ENCODE measurements at places on chromosomes 6 and 20. TPM values are rescaled to one million over a fixed set of nuclear protein-coding genes. Genes with fewer than 3 reads are reported as not detected.

LST1 gene
- 0.87 TPM for total RNA-seq

TTLL9 gene
- 0.29 TPM for total RNA-seq

HCK gene
- not detected for total RNA-seq

LIN28B gene
- 0.06 TPM for total RNA-seq

MLIP gene
- total RNA-seq = 2.9 TPM

VNN1 gene
- 0.19 TPM for total RNA-seq

RIPPLY2 gene
- not detected for total RNA-seq

DNA sequence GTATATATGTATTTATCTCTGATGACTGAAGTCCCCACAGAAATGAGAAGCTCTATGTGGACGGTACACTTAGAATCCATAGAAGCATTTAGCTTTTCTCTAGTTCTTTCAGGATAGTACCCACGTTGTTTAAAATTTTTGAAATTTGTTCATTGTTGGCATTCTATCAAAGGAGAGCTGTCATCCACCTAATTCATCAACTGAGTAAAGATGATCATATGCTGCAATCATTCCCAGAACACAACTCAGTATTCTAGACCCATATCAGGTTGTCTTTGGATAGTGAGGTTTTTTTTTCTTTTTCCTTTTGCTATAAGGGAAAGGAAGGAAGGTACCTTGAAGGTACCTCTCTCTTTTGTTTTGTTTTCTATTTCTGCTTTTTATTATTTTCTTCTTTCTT, 9.3 kb downstream of the SERAC1 start:
- DNase-seq = no peak

GRCh38 chr20:33281550-33282146, 1.4 kb upstream of the BPIFB1 start:
- no peak for DNase-seq

GRCh38 chr20:19370076-19371075, 157.9 kb downstream of the SLC24A3 start:
- DNase-seq = no peak

GRCh38 chr6:3838992-3839867, 9.9 kb upstream of the FAM50B start:
- DNase-seq = no peak

DNA sequence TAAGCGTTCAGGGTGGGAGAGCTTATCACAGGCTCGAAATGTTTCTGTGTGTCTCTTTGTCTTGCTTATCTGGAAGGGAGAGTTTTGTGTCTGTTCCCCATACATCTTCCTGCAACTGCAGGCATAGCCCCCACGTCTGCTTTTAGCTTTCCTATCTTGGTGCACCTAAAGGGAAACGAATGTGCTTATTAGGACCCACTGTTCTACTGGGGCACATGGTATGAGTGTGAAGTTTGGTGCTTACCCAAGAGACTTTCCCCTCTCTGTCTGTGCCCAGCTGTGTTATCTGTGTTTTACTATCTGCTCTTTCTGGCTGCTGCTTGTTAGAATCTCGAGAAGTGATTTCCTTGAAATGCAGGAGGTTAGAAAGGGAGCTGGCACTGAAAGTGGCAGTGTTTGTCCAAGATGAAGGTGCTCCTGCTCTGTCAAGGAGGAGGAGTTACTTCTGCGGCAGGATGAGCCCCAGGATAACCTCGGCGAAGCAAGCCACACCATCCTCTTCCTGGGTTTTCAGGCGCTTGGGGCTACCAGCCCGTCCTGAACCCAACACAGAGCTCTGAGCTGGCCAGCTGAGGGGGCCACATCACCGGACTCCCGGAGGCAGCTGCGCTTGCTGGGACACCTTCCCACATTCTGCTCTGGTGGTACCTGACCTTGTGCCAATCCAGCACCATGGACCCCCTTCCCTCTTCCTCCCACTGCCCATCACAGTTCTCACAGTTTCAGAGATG, 23.4 kb downstream of the DYNLT1 start:
- no peak for DNase-seq

GRCh38 chr6:64100702-64101303, 465.2 kb downstream of the PHF3 start:
- no peak for DNase-seq

GRCh38 chr6:83709748-83710050, 798 bp upstream of the SNAP91 start:
- no peak for DNase-seq

DNA sequence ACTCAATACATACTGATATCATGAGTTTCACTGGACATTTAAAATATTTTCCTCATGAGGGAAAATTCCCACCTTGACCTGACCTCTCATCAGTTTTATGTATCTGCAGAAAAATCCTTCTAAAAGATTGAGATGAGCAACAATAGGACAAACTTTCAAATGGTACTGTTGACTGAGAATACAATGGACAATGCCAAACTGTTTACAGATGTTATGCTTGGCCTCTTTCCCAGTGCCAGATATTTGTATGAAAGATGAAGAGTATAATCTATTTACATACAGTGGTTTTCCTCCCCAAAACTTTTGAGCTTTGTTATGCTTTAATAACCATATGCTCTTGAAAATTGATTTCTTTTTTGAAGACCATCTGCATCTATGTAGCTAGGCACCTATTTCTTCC, 245.1 kb upstream of the RSPO3 start:
- no peak for DNase-seq

GRCh38 chr6:70309243-70309642, 6.4 kb upstream of the COL9A1 start:
- no peak for DNase-seq

GRCh38 chr20:44115762-44116644, 71.0 kb downstream of the JPH2 start:
- DNase-seq = no peak

DNA sequence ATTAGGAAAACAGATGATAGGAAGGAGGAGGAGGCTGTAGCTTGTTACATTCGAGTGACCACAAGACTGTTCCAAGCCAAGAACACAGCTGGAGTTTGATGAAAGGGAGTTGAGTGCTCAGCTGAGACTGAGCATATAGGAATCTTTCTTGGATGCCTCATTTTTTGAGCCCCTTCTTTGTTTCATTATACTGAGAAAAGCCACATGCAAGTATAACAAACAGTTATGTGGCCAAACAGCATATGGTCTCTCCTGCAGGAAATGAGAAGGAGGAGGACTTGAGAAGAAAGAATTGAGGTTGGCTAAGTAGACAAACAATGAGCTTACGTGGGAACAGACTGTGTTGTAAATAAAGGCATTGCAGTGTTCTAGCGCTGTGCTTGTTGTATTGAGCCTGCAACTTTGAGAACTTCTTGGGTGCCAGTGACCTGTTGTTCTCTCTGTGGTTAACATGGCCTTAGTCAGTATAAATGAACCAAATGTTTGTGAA, 78.3 kb downstream of the AKAP7 start:
- no peak for DNase-seq

GRCh38 chr6:17161076-17161475, 59.2 kb downstream of the STMND1 start:
- no peak for DNase-seq

- no peak for DNase-seq
These were observed 79.8 kb downstream of the KIF13A start for GRCh38 chr6:17907406-17908229.

DNA sequence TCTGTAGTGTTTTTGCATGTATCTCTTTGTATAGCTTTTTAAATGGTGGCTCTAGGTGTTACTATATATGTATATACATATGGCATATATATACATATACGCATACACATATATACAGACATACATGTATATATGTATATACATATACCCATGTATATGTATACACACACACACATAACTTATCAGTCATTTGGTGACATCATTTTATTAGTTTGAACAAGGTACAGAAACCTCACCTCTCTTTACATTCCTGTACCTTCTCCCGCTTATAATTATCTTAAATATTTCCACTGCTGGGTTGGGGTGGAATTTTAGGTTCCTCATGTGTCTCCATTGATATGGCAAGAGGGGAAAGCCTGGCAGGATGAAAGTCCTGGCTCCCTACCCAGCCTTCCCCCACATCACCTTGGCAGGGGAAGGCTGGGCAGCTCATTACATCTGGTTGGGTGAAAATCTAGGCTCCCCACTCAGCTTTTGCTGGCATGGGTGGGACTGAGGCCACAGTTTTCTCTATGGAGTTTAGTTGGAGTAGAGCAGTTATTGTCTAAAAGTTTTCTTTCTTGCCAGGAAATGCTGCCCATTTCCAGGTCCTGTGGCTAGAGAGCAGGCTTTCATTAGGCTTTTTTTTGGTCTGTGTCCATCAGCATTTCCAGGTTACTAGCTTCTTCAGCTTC, 7.6 kb downstream of the GLO1 start:
- no peak for DNase-seq

DNA sequence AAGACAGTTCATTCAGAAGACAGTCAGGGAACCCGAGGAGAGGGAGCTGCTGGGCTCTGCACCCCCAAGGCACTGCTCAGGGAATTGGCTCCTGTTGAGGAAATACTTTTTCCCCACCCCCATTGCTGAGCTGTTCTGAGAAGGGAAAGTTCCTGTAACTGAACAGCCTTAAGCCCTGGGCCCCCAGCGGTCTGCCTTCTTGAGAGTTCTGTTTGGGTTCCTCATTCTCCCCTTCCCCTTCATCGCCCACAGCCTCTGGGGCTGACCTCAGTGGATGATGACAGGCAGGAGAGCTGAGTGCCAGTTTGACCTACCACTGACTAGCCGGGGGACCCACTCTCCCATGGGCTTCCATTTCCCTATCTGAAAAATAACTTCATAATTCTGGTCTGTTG, 10.7 kb downstream of the HCK start:
- DNase-seq = no peak

DNA sequence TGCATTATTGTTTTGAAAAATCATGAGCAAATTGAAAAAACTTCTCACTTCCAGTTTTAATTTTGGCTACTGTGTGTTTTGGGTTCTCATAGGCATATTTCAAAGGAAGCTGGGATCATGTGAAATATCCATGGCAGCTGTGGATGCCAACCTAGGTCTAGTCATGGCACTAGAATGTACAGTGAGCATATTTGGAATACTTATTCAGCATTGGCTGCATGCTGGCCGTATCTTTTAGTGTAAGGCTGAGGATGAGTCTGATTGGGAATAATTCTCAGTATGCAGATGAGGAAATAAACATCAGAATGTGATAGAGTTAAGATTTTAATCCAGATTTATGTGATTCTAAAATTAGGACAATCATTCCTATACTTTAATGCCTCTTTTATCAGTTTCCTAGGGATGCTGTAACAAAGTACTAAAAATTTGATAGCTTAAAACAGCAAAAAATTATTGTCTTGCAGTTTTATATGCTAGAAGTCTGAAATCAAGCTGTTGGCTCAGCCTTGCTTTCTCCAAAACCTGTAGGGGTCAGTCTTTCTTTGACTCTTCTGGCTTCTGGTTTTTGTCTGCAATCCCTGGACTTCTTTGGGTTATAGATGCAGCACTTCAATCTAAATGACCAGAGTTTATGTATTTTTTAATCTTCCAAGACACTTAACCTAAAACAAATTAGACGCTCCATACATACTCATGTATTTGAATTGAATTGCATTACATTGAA, 37.7 kb upstream of the DEFB112 start:
- DNase-seq = no peak

GRCh38 chr20:46137816-46138215, 19.7 kb downstream of the CD40 start:
- DNase-seq = no peak

GRCh38 chr6:78810146-78810545, 57.2 kb upstream of the IRAK1BP1 start:
- peak; percentile 12 for DNase-seq

DNA sequence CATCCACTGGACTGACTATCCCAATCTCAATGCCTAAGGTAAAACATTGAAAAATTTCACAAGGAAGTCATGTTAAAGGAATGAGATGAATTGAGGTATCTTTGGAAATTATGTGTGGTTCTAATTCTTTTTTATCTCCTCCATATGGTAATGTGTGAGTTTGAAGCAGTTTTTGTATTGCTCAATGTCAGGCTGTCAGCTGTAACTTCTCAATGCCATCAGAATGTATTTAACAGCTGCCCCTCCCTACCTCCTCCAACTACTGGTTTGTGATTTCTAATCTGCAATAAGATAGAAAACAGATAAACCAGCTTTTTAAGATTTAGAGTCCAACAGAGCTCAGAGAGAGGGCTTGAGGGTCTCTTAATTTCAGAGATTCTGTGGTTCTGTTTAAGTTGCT, 1005.8 kb upstream of the ADGRB3 start:
- no peak for DNase-seq

GRCh38 chr20:59481067-59481466, 123.3 kb upstream of the PHACTR3 start:
- no peak for DNase-seq

GRCh38 chr20:58884966-58885365, 32.5 kb downstream of the GNAS start:
- DNase-seq = no peak

DNA sequence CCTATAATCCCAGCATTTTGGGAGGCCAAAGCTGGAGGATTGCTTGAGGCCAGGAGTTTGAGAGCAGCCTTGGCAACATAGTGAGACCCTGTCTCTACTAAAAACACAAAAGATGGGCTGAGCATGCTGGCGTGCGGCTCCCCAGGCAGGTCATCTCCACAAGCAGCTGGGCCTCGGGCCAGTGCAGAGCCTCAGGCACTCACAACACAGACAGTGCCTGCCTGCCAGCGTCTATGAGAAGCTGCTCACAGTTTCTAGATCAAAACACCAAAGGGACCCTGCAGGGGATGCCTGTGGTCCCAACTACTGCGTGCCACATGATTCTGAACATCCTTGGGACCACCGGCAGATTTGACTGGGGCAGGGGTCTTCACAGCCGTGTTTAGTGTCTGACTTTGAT, 59.4 kb downstream of the GINS1 start:
- DNase-seq = no peak

- DNase-seq = no peak
These were observed 359.2 kb downstream of the CDH26 start for GRCh38 chr20:60317401-60317800.

DNA sequence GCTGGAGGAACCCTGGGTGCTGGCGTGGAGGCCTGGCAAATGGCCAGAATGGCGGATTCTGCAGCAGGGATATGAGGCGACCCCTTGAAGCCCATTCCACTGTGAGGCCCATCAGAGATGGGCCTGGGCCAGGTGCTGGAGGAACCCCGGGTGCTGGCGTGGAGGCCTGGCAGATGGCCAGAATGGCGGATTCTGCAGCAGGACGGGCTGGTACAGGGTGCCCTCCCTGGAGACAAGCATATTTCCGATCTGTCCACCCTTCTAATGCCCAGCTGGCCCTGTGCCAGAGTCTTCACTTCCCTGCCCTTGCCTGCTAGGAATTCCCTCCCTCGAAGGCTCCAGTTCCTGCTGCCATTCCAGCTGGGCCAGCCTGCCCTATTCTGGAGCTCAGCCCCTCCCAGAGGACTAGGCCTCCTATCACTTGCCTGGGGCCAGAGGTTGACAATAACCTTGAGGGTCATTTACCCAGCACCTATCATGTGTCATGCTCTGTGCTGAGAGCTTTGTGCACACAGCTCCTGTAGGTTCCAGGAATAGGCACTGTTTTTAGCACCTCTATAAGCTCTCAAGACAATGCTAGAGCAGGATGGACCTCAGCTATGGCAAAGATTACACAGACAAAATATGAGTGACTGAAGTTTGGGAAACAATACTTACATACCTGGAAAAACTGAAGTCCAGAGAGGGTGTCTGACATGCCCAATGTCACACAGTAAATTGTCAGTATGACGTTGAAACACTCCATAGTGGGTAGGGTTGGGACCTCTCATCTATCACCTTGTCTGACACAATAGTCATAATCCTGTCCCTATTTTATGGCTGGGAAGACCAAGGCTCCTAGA, 21.4 kb downstream of the SUN5 start:
- DNase-seq = no peak

GRCh38 chr20:54706581-54706980, 231.2 kb downstream of the DOK5 start:
- DNase-seq = no peak

All from glomerular endothelial cell (primary cell).